Right hindlimb (tissue), 1 donor: ENCODE measurements at places on chromosomes 4 and X.

DNA sequence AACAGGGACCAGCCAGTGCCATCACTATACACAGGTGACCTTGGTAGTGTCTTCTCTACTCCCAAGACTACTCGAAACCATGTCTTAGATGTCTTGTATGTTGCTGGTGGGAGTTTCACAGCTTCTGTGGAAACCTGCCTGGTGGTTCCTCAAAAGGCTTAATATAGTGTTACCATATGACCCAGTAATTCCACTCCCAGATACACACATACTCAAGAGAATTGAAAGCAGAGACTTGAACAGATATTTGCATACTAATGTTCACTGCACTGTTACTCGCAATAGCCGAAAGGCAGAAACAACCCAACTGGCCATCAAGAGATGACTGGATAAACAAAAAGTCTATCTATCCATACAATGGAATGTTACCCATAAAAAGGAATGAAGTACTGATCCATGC is 3.1 kb downstream of the TFDP3 start:
- no peak for DNase-seq

- no peak for DNase-seq
These were observed 369.9 kb upstream of the NR3C2 start for GRCh38 chr4:148812101-148812500.

- DNase-seq: peak; percentile 97
These were observed at the start of gene MRFAP1L1 for GRCh38 chr4:6709230-6710114. MRFAP1L1 (minus strand) TSS chr4:6709865; CDS start chr4:6709629, 236 bp downstream.

- peak; percentile 49 for DNase-seq
These were observed 236.5 kb downstream of the PARM1 start for GRCh38 chr4:75169427-75169826.

GRCh38 chr4:98374643-98375042 is 113.5 kb downstream of the RAP1GDS1 start:
- peak; percentile 73 for DNase-seq

- DNase-seq: no peak
These were observed 38.8 kb downstream of the GRIA3 start for GRCh38 chrX:123222920-123223319.

DNA sequence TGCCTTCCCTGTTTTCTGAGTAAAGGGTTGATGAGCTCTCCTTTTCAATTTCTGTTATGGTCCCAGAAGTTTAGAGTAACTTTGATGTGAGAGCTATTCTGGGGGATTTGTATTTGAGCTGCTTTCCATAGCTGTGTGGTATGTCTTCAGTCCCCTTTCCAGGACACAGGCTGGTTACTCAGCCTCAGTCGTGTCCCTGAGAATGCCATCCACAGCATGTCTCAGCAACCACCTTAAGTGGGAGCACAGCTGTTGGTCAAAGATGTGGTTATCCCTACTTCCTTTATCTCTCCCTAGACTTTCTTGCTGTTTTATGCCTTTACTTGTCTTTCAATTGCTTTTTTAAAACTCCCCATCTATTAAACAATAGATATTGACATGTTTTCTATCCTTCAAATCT is 37.8 kb downstream of the RNF175 start:
- DNase-seq: no peak

DNA sequence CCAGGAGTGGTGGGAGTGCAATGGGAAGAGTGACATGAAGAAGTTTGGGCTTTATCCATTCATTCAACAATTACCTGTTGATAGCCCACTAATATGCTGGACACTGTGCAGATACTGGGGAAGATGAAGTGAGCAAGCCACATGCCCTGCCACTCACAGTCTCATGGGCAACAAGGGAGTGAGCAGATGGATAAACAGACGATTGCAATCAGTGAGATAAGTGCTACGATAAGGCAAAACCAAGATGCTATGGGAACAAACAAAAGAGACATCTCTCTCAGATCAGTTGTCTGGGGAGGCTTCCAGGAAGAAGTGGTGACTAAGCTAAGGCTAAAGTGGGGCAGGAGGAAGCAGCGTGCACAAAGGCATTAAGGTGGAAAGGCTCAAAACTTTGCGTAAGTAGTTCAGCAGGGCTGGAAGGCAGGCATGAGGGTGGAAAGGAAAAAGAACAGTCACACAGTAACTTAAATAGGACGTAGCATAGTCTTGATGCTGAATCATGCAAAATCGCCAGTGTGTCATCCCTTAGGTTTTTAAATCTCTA is 31.7 kb downstream of the GAB3 start:
- DNase-seq: no peak

GRCh38 chr4:78137532-78137931 is 80.4 kb downstream of the FRAS1 start:
- DNase-seq: no peak

DNA sequence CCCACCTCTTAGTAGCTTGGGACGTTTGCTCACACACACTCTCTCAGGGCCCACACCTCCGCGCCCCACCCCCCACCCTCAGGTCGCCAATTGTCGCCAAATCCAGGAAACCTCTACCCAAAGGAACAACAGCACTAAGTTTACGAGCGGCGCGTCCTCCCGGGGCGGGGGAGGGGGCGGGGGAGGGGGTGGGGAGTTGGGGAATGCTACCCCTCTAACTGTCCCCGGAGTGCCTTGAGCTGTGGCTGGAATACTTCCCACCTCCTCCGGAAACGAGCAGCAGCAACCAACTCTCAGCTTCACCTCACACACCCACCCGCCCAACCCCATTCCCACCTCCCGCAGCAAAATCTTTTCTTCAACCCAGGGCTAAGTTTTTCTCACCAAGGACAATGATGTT is 135.6 kb upstream of the ZIC3 start:
- no peak for DNase-seq

DNA sequence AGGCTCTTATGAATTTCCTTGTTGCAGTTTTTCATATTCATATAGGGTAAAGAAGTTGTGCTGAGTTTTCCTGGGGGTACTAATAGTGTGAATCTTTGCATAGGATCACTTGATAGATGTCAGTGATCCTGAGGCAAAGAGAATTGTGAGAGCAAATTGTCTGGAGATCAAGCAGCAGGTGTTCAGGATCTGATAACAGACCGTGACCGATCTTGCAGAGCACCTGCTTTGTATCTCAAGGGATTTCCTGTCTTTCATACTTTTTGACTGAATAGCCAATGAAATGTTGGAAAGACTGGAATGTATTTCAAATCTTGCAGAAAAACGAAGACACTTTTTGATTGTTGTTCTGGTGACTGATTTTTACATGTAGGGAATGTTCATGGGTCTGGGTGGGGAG is 914.5 kb downstream of the STIM2 start:
- DNase-seq: no peak

DNA sequence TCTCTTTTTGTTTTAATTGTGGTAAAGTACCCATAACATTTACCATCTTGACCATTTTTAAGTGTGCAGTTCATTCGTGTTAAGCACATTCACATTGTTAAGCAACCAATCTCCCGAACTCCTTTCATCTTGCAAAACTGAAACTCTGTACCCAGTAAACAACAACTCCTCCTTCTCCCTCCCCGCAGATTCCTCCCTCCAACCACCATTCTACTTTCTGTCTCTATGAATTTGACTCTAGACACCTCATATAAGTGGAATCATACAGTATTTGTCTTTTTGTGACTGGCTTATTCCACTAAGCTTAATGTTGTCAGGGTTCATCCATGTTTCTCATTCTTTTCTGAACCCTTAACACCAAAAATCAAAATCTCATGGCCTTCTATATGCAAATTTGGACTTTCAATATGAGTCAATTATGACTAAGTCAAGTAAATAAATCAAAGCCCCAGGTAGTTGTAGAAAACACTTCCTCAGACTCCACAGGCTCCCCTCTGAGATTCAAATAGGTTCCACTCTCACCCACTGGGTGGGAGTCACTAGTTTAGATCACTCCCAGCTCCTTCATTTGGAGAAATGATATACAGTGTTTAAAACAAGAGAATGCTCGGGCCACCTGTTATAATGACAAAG is 9.8 kb upstream of the RTL5 start:
- no peak for DNase-seq

GRCh38 chr4:153140294-153140693 is 63.9 kb upstream of the TRIM2 start:
- DNase-seq: no peak

DNA sequence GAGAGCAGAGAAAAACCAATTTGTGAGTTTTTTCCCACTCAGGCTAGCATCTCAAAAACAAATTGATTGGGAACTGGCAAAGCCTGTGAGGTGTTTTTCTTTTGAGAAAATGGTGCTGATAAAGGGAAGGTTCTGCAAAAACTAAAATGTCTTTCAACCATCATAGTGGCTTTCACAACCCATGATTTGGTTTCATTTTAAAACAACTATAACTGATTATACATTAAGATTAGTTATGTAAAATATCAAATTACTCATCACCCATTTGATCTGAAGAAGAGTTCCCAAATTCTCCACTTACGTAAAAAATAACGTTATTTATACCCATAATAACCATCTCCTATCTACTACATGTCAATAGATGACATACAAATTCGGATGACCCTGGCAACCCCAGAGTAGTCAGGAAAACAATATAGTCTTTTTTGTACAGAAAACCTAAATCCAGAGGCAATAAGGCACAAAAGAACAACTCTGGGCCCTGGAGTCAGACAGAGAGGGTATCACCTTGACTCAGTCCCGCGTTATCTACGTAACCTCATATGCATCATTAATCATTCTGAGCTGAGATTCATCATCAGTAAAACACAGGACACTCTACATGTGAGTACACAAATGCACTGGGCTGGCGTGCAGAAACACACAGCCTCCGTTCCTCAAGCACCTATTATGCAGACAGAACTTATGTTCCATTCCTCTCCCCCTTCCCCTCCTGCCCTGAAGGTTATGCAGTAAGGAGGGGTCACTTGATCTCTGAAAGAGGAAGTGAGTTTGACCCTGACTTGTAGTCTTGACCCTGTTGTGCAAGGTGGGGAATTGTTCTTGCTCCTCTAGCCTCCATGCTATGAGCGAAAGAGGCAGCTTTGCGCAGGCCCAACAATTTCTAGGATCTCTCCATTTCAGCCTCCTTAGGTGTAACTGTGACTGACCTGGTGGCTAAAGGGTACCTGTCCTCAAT is 82.2 kb downstream of the SLC9A7 start:
- DNase-seq: no peak

DNA sequence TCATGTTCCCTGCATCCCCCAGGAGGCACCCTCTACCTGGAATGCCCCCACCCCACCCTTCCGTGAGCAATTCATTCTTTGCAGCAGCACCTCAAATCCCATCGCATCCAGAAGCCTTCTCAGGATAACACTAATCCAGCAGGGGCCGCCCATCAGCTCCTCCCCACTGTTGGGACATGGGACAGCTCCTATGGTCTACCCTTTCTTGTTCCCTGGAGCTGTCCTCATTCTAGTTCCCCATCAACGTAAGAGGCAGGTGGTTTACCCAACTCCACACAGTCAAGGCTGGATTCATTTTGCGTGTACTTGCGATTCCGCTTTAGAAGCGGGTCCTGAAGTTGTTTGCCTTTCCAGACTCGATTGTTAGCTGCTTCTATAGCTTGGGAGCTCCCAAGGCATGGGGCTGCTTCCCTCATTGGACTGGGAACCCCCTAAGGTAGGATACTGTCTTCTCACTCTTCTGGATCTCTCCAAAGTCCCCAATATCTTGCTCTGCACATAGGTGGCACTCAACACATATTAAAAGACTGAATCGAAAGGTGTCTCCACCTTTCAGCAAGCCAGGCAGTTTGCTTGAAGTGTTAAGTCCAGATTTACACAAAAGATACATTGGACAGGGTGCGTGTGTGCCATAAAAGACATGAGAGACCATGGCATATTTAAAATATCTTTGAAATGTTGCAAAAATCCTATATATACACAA is 942 bp upstream of the APLN start:
- no peak for DNase-seq

- DNase-seq: peak; percentile 86
These were observed at the start of gene GPRASP1 for GRCh38 chrX:102651242-102652011. GPRASP1 (plus strand) TSS chrX:102651483; CDS start chrX:102653914, 2,431 bp downstream.

- DNase-seq: no peak
These were observed 66.6 kb downstream of the MTMR1 start for GRCh38 chrX:150759568-150760416.

DNA sequence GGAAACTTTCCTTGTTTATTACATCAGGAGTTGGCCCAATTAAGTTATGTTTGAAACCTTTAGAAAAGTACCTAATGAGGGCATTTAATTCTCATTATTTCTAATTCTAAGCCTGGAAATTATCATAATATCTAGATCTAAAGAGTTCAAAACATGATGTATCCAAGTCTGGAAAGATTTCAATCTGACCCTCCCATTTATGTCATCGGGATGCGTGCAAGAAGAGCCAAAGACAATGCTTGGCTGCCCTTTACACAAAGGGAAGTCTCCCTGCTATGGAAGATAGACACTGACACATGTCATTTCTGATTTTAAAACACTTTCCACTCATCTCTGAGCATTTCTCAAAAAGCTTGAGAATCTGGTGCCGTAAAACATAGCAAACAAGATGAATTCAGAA is 222.4 kb downstream of the ANTXR2 start:
- DNase-seq: no peak

- DNase-seq: no peak
These were observed 130.4 kb downstream of the BCOR start for GRCh38 chrX:39967348-39967747.

DNA sequence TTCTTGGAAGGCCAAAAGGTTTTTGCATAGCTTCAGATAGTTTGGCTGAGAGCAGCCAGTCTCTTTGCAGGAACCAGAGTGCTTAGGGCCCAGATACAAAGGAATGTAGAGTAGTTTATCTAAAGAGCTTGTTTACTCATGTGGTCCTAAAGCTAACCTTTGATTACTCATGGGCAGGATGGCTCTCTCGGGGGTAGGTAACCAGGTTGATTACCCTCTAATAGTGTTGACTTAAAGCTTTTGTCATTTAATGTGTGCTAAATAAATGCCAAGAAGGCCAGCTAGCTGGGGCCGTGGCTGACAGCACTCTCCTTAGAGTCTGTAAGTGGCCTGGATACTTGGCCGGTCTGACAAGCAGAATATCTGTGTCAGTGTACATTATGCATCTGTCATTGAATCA is 69.7 kb upstream of the MAGEB16 start:
- no peak for DNase-seq

- no peak for DNase-seq
These were observed 19.9 kb downstream of the LRPAP1 start for GRCh38 chr4:3512279-3512678.

GRCh38 chr4:89820010-89820409 is 17.0 kb downstream of the SNCA start:
- no peak for DNase-seq

GRCh38 chr4:177182166-177182565 is 127.5 kb upstream of the NEIL3 start:
- DNase-seq: no peak

- DNase-seq: no peak
These were observed 18.8 kb downstream of the MSN start for GRCh38 chrX:65686236-65686635.
